ENCODE measurements at places on chromosomes 16 and 17.

DNA sequence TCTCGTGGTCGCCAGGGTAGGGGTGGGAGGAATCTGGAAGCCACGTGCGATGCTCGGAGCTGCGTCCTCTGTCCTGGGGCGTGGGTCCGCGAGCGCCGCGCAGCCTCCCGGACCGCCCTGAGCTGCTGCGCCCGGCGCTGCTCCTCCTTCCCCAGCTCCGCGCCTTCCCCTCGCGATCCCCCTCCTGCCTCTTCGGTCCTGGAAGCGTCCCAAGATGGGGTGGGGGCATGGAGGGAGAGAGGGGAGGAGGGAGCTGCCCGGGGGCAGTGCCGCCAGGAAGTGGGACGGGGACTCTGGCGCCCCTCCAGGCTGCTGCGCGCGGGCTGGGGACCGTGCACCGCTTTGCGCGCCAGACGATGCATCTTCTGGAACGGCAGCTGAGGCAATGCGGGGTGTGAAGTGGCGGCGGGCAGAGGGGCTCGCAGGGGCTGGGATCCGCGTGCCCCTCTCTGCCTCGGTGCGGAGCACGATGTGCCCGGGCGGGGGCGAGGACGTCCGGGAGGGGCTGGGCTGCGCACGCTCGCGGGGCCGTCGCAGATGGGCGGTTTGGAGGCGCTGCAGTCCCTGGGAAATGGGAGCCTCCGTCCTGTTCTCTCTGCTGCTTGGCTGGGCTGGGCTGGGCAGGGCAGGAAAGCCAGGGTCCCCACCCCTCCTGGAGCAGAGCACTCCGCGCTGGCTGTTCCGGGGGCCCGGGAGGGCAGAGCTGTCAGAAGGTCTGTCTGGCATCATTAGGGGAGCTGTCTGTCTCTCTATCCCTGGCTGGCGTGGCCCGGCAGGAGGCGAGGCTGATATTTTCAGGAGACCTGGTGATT lies 388.0 kb downstream of the SEC14L1 start:
- DNase-seq = no peak

- no peak for DNase-seq
These were observed 482.5 kb upstream of the CDH5 start for GRCh38 chr16:65884018-65884417.

GRCh38 chr17:54256401-54256929 lies 433.7 kb downstream of the KIF2B start:
- no peak for DNase-seq

- no peak for DNase-seq
These were observed 167.7 kb downstream of the ZNF423 start for GRCh38 chr16:49688036-49688697.

DNA sequence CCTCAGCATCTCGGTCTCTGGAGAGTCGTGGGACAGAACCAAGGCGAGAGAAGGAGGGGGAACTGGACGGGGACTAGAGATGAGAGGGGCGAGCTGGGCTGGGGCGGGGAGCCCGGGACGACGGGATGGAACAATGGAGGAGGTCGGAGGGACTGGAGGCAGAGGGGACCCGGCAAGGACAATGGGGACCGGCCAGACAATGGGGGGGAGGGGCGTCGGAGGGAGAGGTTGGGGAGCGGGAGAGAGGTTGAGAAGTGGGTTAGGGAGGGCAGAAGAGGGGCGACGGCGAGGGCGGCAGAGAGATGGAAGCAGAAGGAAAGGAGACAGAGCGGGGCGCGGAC lies 719 bp downstream of the NGFR start:
- no peak for DNase-seq

DNA sequence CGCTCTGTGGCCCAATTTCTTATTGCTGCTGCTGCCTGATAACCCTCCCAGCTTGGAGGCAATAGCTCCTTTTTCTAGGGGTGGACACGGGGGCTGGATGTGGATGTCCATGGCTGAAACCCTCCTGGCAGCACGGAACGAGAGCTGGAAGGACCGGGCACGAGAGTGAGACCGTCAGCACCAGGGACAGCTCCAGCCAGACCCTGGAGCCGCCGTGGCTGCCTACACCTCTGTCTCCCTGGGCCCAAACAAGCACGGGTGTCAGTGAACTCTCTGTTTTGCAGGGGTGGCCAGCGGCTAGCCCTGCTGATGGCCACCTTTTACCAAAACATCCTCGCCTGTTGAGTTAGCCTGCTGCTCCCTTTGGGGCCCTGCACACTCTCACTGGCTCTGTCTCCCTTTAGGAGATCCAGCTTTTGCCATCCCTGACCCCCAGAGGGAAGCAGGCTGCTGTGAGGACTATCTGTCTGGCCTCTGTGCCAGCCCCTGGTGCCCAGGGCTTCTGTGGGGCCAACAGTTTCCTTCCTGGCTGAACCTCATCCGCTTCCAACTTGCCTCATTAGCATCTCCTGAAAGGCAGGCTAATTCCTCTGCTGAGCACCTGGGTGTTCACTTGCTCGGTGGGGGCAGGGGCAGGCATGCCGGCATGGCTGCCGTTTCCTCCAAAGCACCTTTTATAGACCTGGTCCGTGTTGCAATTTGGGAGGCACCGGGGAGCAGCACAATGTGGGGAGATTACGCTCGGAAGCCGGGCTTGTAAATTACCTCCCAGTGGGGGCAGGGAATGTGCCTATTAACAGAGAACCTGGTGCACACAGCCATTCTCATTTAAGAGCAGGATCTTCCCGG lies 118.1 kb downstream of the ENGASE start:
- no peak for DNase-seq

GRCh38 chr17:59964482-59965328 lies at the start of gene RNFT1:
TSS of gene RNFT1 (minus strand) at chr17:59964740. CDS start at chr17:59964663, 77 bp downstream.
- DNase-seq = peak; percentile 30

GRCh38 chr16:87141402-87141801 lies 175.8 kb downstream of the C16orf95 start:
- no peak for DNase-seq

DNA sequence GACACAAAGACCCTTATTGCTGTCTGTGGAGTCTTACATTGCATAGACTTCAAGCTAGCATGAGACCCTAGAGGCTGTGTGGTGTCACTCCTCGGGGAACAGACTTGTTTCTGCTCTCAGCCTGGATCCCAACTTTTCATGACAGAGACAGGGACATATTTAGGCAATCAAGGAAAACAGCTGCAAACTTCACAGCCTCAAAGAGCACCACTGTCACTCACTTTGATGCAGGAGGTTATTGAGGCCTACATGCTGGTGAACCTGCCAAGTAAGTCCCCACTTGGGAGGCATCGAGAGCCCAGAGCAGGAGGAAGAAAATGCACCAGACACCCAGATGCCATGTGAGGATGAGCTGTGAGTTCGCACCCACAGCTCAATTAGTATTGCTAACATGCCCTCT lies 10.3 kb downstream of the CBLN1 start:
- DNase-seq = no peak

DNA sequence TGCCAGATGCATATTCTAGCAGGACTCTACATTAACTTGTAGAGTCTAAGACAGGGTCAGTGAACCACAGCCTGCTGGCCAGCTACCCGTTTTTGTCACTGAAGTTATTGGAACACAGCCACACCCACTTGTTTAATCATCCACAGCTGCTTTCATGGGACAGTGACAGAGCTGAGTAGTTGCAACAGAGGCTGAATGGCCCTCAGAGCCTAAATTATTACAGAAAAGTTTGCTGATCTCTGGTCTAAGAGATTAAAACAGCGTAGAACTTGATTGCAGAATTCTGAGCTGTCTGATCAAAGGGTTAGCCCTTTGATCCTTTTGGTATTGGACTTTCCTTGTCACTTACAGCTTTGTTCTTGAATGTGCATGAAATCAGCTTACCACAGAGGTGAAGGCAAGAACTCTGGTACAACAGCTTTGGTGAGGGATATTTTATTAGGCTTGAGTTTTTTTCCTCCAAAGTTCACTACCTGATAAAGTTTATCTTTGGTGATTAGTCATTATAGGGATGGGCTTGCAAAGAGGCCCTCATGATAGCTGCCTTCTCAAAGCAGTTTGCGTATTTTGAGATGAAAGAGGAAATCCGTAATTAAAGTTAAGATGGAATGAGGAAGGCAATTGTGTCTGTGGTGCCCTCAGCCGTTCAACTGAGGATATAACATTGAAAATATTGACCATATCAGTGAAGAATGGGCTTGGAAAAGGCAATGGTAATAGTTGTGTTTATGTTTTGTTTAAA lies 23.6 kb downstream of the ALDH3A2 start:
- DNase-seq = no peak

DNA sequence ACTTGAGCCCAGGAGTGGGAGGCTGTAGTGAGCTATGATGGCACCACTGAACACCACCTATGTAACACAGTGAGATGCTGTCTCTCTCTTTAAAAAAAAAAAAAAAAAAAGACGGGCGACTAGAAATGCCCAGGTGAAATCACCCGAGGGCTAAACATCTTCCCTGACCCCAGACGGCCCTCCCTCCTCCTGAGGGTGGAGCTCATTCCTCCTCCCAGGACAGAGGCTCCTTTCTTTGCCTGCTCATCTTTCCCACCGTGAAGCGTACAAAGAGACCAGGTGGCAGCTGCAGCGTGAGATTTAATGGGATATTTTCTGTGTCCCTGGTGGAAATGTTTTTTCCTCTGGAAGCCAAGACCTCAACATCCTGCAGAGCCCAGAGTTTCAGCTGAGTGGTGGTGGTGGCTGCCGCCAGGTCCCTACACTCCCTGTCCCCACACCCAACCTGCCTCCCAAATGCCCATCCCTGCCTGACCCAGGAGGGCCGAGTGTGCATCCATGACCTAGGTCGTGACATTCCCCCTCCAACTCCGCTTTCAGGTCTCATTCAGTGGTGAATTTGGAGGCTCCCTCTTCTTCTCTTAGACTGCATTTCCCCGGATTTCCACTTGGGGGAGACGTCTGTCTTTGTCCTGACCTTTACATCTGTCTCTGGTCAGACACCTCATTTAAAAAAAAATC lies 14.4 kb upstream of the GPRC5B start:
- no peak for DNase-seq

DNA sequence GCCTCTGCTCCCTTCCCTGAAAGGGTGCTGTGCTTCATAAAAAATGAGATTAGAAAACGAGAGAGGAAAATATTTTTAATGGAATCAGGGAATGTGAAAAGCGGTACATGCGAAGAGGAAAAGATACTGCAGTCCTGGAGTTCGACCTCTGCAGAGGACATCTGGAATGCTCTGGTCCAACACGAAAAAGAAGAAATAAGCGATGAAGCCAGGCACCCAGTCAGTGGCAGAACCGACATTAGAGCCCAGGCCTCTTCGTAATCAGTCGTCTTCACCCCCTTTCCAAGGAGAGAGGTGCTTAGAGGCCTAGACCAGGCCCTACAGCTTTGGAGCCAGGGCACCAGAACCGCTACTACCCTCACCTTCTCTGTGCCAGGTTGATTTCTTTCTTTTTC lies 459 bp upstream of the MARCHF10 start:
- no peak for DNase-seq

DNA sequence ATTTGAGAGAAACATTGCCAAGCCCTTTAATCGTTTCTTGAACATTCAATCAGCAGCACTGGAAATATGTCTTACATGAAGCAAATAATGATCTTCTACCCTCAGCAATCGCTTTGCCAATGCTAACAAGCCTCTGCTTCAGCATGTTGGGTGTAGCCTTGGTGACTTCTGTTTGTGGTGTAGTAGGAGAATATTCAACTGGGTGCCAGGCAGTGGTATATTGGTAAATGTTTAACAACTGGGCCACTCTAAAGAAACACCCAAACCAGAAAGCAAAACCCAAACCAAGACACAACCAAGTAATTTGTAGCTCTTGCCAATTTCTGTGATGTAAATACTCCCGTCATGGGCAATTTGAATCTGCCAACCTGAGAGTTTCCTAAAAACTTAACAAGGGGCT lies 9.7 kb downstream of the CDH13 start:
- no peak for DNase-seq

- DNase-seq = no peak
These were observed 49.0 kb upstream of the AKAP1 start for GRCh38 chr17:57035971-57036481.

- DNase-seq = no peak
These were observed 4.3 kb downstream of the EVI2B start for GRCh38 chr17:31309556-31309955.

DNA sequence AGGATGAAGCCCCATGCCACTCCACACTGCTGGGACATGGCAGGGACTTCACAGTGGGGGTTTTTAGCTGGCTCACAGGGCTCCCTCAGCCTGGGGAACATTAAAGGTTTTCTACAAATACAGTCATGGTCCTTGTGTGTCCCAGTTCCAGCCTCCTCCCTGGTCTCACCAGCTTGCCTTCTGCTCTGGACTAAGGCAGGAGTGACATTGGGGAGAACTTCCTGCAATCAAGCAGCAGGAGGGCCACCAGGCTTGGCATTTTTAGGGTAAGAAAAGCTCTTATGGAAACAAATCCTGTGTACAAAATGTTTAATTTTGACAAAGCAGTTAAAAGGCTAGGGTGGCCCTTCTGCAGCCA lies 1.9 kb downstream of the PARD6A start:
- DNase-seq = no peak

DNA sequence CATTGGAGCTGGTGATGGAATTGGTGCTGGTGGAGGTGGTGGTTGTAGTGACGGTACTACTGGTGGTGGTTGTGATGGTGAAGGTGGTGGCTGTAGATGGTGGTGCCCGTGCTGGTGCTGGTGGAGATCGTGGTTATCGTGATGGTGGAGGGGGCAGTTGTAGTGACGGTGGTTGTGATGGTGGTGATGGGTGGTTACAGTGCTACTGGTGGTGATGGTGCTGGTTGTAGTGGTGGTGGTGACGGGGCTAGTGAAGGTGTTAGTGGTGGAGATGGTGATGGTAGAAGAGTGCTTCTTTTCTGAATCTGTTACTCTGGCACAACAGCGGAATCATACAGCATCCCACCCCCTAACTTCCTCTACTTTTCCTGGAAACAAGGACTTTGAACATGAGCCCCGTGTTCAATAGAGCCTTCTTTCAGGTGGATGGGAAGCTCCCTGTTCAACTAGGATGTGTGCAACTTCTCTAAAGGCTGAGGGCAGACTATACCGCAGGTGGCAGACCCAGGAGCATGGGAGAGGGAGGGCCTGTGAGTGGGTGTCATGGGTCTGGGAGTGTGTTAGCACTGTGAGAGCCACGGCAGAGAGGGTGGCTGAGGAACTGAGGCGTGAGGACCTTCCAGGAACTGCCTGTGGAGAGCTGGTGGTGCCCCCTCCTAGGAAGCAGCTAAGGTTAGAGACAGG lies 8.2 kb downstream of the TBX21 start:
- DNase-seq = no peak

DNA sequence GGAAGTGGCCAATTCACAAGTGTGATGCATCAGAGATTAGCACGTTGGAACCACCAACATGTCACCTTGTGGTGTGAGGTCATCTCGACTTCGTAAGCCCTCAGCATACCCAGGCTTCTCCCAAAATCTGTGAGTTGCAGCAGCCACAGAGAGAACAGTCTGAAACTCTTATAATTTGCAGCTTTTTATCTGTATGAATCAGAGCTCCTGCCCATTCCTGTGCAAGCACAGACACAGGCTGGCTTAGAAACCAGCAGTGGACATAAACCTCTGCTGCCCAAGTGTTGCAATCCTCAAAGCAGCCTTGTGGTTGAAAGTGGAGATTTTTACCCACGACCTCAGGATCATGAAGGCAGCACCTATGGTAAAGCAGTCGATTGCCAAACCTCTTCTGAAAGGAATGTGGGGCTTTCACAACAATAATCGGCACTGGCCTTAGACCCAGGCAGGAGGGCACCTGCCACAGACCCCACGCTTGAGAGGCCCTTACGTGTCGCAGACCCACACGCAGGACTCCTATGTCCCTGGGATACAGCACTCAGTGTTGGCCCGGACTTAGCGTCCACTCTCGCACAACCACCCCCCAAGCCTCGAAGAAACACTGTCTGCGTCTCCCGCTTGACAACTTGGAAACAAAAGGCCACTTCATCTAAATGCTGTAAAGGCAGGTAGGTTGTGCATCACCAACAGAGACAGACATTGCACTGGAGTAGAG lies 24.5 kb upstream of the OSGIN1 start:
- no peak for DNase-seq
